ENCODE measurements at places on chromosomes 5 and 9. TPM values are rescaled to one million over a fixed set of nuclear protein-coding genes. Genes with fewer than 3 reads are reported as not detected.

DNA sequence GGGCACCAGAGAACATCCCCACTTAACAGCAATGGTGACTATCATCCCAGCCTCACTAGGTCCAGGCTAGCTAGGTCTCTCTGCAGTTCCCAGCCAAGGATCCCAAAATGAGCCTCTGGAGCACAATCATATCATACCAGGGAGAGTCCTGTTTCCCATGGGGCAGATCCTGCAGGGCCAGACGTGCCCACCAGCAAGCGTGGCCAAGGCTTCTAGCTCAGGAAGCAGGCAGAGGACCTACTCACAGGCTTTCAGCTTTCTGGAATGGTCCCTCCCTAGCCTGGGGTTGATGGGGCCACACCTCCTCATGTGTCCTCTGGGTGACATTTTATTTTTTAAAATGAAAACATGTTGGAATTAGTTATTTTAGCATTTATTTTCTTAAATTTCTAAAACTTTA, 45.7 kb upstream of the PITX1 start:
- DNase-seq = no peak

GRCh38 chr5:78803353-78803752, 154.8 kb upstream of the LHFPL2 start:
- DNase-seq = peak; percentile 23

- no peak for DNase-seq
These were observed 152.5 kb upstream of the NFIB start for GRCh38 chr9:14466429-14466818.

The CORO2A gene
- 0.03 TPM for total RNA-seq

The GOLM1 gene
- total RNA-seq = 37.9 TPM

The ECM2 gene
- not detected for total RNA-seq

DNA sequence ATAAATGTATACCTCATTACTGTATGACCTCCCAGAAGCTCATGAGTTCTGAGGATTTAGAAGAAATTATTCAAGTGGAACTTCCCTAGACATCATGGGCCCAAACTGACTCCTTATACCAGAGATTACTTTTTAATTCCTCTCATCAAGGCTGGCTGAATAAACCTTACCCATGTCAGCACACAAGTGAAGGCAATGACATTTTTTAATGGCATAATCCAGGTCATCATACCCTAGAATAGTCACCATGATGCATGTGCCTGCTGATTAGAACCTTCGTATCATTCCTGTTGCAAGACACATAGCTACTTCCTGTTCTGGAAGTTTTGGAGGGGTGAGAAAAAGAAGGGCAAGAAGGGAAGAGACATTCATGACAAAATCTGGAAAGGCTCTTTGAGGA, 49.8 kb upstream of the IFNK start:
- DNase-seq = no peak

The C9orf153 gene
- total RNA-seq = not detected

- no peak for DNase-seq
These were observed 10.5 kb downstream of the GLRX start for GRCh38 chr5:95812074-95812471.

The ANKRD34B gene
- total RNA-seq = not detected

GRCh38 chr5:180690562-180690961, 41.2 kb upstream of the FLT4 start:
- DNase-seq = no peak

DNA sequence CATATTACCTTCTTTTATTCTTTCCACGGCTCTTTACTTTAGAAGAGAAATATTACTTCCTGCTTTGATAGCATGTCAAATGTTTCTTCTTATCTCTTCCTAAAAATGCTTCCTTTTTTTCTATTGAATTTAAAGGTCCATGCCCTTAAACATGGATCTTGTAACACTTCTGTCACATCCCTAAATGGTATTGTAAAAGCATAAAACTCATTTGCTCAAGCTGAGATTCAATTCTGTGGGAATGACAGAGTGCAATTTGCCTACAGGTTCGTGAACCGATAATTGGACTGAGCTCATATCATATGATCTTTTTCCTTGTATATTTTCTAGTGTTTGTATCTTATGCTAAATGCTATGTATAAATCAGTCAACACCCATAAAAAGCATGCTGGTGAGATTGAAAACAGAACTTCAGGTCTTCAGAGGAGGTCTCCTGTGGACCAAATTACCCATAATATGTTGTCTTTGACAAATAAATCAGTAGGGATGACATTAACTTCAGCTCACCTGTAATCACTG, 429.3 kb downstream of the TMEM232 start:
- DNase-seq = no peak

The PPP1R26 gene
- 20.3 TPM for total RNA-seq

- peak; percentile 5 for DNase-seq
These were observed 109.9 kb downstream of the EDIL3 start for GRCh38 chr5:84274585-84275468.

DNA sequence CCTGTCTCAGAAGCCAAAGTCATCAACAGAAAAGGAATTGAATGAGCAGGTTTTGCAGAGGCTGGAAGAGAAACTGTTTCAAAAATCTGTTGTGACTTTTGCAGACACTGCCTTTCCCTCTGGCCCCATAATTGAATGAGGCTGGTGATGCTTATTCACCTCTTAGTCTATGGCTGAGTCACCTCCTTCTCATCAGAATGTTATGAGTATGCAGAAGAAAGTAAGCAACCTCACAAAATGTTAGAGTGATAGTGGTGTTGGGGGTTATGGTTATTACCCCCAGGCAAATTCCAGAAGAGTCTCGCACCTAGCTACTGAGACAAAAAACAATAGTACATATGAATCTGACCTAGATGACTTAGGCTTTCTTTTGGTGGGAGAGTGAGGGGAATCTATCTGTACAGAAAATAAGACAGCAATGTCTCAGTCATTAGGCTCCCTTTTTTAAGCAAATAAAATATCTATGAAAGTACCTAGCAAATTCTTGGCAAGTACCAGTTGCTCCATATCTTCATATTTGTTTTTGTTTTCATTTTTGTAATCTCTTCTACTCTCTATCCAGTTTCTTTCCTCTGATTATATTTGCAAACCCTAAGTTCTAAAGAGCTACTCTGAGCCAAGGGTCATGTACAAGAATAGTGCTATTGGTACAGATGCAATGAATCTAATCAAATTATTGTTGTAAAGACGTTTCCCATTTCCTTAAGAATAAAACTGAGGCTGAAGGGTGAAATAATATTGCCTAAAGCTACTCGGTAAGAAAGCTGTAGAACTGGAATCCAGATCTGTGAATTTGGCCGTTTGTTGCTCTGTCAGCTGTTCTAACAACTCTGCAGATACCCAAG, 498.1 kb upstream of the TNC start:
- peak; percentile 51 for DNase-seq

DNA sequence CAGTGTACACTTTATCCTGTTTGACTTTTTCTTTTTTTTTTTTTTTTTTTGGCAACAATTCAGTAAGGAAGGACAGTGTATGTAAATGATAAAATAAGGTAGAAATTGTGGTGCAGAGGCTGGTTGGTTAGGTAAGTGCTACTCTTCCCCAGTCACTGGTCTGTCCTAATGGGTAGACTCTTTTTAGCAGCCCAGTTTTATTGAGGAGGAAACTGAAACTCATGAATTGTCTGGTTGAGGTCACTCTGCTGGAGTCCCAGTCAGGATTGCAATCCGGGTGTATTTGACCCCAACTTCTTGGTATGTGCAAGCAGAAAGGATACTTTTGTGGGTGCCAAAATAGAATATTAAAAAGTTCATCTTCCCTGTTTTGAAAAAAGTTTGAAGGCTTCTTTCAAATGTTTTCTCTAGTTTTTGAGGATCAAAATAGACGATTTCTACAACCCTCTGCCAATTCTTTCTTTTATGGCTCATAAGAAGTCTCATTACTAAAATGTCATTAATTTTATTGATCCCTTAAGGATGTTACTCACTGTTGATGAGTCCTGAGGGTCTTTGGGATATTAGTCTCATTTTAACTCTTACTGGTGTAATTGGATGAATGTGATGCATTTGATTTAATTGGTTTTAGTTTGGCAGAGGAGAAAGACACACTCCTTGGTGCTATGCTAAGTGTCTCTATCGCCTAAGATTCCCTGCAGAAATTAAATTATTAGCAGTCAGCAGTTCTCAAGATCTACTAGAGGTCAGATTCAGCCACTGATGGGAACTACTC, 171.9 kb downstream of the KDM4C start:
- no peak for DNase-seq

DNA sequence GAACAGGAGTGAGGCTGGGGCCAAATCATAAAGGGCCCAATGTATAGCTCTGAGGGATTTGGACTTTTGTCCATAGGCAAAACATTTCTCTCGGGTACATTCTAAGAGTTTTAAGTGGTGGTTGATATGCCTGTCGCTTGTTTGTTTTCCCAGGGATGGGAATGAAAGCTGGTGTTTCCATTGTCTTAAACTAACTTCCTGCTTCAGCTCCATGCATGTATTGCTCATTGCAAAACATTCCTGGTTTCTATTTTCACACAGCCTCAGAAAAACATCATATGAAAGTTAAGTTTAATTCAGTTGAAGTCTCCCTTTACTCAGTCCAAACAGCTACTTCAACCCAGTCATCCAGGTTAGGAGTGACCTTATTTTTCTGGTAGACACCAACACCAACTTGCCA, 235.0 kb downstream of the ACTL7B start:
- DNase-seq = no peak

The RORB gene
- total RNA-seq = not detected

DNA sequence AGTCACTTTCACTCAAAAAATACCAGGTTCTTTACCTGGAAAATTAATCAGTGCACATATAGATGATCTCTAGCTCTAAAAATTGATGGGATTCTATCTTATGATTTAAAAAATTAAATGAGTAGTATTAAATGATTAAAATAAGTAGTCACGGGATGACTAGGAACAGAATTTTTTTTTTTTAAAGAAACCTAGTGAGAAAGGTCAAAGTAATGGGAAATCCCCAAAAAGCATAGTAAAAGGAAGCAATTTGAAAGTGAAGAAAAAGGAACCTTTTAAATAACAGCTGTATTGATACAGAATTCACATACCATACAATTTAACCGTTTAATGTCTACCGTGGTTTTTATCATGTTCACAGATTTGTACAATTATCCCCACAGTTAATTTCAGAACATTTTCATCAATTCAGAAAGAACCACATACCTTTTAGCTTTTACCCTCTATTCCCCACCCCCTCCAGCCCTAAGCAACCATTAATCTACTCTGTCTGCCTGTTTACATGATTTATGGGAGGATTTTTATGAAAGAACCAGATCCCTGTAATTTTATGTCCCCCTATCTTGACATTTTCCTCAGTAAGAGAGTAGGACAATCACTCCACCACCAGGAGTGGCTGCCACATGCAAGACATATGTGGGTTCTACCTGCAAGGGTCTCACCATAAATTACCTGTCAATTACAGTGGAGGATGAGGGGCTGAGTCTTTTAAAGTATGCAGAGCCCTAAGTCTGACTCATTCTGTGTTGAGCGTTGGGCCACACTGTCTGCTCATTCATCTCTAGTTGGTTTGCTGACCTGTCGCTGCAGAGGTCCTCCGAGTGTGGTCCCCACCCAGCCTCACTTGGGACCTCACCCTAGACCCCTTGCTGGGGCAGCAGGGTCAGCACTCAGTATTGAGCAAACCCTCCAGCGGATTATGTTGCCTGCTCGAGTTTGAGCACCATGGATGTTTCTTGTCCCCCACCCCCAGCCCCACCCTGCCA, 16.0 kb downstream of the ANKRD33B start:
- DNase-seq = no peak

The PCDHAC1 gene
- not detected for total RNA-seq

DNA sequence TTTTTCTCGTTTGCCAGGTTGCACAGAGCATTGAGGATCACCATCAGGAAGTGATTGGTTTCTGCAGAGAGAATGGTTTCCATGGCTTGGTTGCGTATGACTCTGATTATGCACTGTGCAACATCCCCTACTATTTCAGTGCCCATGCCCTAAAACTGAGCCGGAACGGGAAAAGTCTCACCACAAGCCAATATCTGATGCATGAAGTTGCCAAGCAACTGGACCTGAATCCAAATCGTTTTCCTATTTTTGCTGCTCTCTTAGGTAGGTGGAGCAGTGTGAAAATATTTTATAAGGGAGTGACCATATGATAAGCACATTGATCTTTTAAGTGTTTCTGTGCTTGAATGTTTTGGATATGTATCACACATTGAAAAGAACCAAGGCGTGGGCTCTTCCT, 17.7 kb upstream of the FAM120AOS start:
- DNase-seq = no peak

- no peak for DNase-seq
These were observed 69.8 kb downstream of the ECPAS start for GRCh38 chr9:111414406-111414805.
